ENCODE measurements at places on chromosomes 3 and 15. TPM values are rescaled to one million over a fixed set of nuclear protein-coding genes. Genes with fewer than 3 reads are reported as not detected.

DNA sequence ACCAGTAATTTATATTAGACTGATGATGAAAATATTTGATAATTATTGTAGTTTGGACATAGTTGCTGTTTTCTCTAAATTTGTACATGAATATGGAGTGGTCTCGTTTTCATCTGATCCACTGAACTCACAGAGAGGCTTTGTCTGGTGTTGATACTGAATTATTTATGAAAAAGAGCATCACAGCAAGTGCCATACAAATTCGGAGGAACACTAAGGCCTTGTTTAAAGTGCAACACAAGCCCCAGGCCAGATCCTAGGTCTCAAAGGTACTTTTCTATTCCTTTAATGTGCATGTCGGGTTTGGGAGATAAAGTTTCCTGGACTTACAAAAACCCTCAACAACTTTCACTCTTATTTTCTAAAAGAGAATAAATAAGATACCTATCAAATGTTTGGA, 796.8 kb upstream of the EPHA6 start:
- no peak overlapping the region for H3K27ac ChIP-seq
- no peaks in the 10 kb centered on the region for H3K36me3 ChIP-seq
- H3K27me3 ChIP-seq = no peaks in the 10 kb centered on the region

Gene ITGA11
- not detected for total RNA-seq

Gene ELL3
- 0.80 TPM for total RNA-seq

- no peaks in the 10 kb centered on the region for H3K36me3 ChIP-seq
- peaks cover 33% of the 10 kb centered on the region for H3K4me1 ChIP-seq
- no peak overlapping the region for H3K4me3 ChIP-seq
- H3K27me3 ChIP-seq = no peaks in the 10 kb centered on the region
Measured at GRCh38 chr3:160395297-160395696, 3.7 kb downstream of the IFT80 start.

GRCh38 chr3:185659942-185660921, 74.1 kb downstream of the SENP2 start:
- no peak overlapping the region for H3K27ac ChIP-seq
- DNase-seq = peak; percentile 82
- peaks cover 46% of the 10 kb centered on the region for H3K36me3 ChIP-seq

DNA sequence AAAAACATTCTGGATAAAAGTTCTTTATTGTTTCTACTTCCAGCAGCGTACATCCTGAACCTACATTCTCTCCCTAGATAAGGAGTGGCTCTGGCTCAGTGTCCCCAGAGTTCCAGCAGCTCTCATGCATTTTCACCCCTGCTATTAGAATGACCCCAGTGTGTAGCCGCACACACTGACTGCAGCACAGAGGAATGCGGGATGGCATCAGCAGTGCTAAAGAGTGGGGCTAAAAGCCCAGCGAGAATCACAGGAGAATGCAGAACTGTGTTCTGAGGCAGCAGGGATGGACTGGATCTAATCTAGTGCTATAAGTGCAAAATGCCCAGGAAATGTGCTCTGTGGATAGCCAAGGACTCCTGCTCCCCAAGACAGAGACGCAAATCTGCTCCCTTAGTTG, 66.4 kb upstream of the TJP1 start:
- no peaks in the 10 kb centered on the region for H3K36me3 ChIP-seq
- H3K27me3 ChIP-seq = peaks cover 15% of the 10 kb centered on the region
- DNase-seq = no peak
- no peak overlapping the region for H3K4me3 ChIP-seq

DNA sequence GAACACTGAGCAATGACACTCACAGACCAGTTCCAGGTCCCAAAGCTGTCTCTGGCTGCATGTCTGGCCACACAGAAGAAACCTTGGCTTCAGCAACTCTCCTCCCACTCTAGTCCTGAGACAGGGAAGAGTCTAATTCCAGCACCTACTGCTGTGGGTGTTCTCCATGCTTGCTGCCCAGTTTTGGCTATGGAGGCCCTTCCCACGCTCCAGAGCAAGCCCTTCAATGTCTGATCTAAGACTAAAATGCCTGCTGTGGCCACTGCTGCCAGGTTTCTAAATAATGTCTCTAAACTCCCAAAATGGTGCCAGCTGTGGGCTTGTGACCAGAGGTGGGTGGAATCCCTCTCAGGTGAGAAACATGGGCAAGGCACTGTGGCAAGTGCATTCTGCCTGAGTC, 531.3 kb downstream of the GRM7 start:
- no peaks in the 10 kb centered on the region for H3K36me3 ChIP-seq
- no peak overlapping the region for H3K4me3 ChIP-seq
- no peaks in the 10 kb centered on the region for H3K27me3 ChIP-seq
- no peaks in the 10 kb centered on the region for H3K4me1 ChIP-seq

Gene NT5DC2
- total RNA-seq = 168 TPM

- DNase-seq = no peak
- H3K4me1 ChIP-seq = no peaks in the 10 kb centered on the region
- H3K4me3 ChIP-seq = no peak overlapping the region
- no peaks in the 10 kb centered on the region for H3K27me3 ChIP-seq
- H3K36me3 ChIP-seq = no peaks in the 10 kb centered on the region
Measured at GRCh38 chr3:135646873-135647272, 318.7 kb upstream of the PPP2R3A start.

DNA sequence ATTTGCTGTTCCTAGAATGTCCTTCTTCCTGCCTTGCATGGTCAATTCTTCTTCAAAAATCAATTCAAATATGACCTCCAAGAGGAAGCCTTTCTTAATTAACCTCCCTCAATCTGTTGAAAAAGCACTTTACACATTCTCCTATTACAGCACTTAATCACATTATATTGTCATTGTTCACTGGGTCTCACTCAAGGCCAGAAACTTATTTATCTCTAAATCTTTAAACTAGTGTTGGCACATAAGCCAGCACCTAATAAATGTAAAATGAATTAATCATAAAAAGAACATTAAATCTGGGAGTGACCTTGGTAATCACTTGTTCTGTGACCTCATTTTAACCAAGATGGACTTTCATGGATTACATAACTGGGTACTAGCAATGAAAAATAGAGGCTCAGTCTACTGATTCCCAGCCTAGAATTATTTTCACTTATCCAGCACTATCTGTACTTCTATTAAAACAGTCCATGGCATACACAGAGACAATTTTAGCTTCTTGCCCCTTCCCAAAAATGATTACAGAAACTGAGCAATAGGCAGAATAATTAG, 22.1 kb downstream of the MSL2 start:
- peaks cover 18% of the 10 kb centered on the region for H3K4me1 ChIP-seq
- H3K27me3 ChIP-seq = no peaks in the 10 kb centered on the region
- H3K27ac ChIP-seq = no peak overlapping the region
- H3K36me3 ChIP-seq = no peaks in the 10 kb centered on the region

Gene CCR4
- 0.47 TPM for total RNA-seq

- no peaks in the 10 kb centered on the region for H3K36me3 ChIP-seq
- no peak overlapping the region for H3K27ac ChIP-seq
- H3K4me1 ChIP-seq = no peaks in the 10 kb centered on the region
- no peak overlapping the region for H3K4me3 ChIP-seq
- no peak for DNase-seq
Measured at GRCh38 chr3:168342946-168343850, 247.5 kb upstream of the GOLIM4 start.

- H3K4me3 ChIP-seq = no peak overlapping the region
- H3K4me1 ChIP-seq = no peaks in the 10 kb centered on the region
- no peak overlapping the region for H3K27ac ChIP-seq
- H3K27me3 ChIP-seq = peaks cover 3% of the 10 kb centered on the region
- H3K36me3 ChIP-seq = no peaks in the 10 kb centered on the region
- no peak for DNase-seq
Measured at GRCh38 chr3:51380601-51381332, 4.3 kb upstream of the MANF start.

DNA sequence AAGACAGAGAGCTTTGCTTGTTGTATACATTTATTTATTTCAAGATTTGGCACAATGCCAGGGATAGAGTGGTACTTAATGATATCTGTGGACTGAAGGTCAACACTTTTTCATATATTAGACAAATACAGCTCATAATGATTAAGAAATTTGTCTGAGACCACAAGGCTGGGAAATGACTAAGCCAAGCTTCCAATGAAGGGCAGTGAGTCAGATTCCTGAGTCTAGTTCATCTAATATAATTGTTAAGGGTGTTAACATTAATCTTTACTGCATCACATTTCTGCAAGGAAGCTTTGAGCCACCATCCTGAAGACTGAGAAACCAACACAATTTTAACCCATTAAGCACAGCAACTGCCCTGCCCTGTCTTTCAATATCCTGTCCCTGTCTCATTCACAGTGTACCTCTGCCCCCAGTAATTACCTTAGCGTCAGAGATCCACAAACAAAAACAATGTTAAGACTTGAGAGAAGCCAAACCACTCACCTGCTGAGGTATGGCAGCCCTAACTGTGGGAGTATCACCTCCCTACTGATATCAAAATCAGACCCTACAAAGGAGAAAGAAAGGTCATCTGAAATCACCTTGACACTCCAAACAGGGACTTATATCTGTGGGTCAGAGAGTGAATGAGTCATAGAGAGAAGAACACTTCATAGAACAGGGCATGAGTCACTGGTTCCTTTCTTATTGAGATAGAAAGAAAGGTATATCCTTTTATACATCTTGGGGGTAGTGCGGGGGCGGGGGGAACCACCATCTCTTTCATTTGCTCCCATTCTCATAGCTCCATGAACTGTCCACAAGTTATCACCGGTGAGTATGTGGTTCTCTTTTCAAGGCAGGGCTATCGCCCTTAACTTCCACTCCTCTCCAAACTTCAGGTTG, 74.7 kb downstream of the MAGI1 start:
- H3K4me1 ChIP-seq = no peaks in the 10 kb centered on the region
- no peak overlapping the region for H3K4me3 ChIP-seq
- H3K27ac ChIP-seq = no peak overlapping the region
- no peaks in the 10 kb centered on the region for H3K36me3 ChIP-seq
- DNase-seq = no peak

DNA sequence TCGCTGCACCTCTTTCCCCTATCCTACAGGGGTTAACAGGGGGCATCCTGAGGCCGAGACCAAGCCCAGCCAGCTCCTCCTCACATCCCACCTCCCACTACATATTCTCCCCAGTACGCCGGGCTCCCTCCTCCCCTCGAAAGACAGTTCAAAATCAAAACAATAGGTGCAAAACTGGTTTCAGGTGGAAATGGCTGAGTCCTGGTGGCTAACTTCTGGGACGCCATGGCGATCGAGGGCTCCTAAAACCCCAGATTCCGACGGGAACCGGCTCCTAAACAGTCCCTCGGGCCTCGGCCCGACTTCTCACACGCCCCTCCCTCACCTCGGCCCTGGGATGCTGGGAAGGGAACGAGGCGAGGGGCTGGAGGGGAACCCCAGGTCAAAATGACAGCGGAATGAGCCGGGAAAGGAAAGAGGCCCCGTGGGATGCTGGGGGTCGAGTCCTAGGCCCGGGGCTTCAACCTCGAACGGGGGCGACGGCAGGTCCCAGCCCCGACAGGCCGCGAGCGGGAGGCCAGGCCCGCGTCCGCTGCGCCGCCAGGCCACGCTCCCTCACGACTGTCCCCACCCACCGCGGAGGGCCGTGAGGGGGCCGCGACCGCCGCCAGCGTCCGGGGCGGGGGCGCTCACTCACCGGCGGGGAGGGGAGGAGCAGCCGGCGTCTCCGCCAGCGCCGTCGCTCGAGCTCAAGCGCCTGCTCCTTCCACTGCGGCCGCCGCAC, 492 bp downstream of the TMCC1 start:
- peaks cover 4% of the 10 kb centered on the region for H3K4me1 ChIP-seq
- peak; percentile 80 for DNase-seq
- H3K27me3 ChIP-seq = no peaks in the 10 kb centered on the region
- peak overlapping the region; percentile 56 for H3K4me3 ChIP-seq

Gene SLC51A
- not detected for total RNA-seq

Gene GHSR
- not detected for total RNA-seq

GRCh38 chr3:51670823-51671733, at the start of gene TEX264:
TEX264 (plus strand) TSS chr3:51671252; CDS start chr3:51674305, 3,053 bp downstream.
- DNase-seq = peak; percentile 98
- no peaks in the 10 kb centered on the region for H3K27me3 ChIP-seq
- H3K4me1 ChIP-seq = peaks cover 21% of the 10 kb centered on the region
- peak within 1 kb of the TSS; percentile 83 for H3K4me3 ChIP-seq
- H3K27ac ChIP-seq = peak within 1 kb of the TSS; percentile 88

DNA sequence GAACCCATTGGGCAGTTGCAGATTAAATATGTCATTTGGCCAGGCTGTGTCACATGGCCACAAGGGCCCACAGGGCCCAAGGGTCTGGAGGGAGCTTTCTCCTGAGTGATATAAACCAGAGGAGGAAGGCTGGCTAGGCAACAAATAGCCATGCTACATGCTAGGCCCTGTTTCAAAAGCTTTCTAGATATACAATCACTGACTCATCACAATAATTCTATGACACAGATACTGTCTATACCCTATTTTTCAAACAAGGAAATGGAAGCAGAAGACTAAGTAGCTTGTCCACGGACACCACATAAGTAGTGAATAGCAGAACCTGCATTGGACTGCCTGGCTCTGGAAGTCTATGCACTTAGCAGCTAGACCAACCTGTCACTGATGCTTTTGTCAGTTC, 625.4 kb downstream of the NTRK3 start:
- H3K4me3 ChIP-seq = no peak overlapping the region
- no peak for DNase-seq
- H3K36me3 ChIP-seq = peaks cover 11% of the 10 kb centered on the region
- no peaks in the 10 kb centered on the region for H3K27me3 ChIP-seq
- peaks cover 18% of the 10 kb centered on the region for H3K4me1 ChIP-seq

DNA sequence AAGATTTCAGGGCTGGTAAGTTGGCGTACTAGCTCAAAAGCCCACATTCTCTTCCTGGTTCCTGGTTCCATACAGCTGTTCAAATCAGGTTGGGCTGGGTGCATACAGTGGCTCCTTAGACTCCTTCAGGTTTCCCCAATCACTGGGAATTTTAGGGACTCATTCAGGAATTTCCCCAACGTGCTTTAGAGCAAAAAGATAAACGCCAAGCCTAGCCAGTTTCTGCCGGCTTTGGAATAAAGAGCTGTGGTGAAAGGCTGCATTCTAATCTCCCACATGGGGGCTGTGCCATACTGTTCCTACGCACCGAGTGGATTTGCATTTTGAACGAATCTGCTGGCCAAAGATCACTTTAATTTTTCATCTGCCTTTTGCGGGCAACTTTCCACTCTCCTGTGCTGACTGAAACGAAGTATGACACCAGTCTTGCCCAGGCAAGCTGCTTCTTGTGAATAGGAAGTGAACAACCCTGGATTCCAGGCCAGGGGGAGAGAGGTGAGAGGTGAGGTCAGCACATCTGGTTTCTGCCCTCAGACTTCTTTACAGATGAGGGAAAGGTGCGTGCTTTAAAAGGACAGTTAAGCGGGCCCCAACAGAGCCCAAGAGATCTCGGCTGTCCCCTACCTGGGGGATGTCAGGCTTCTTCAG, 184.2 kb upstream of the PDZRN3 start:
- no peaks in the 10 kb centered on the region for H3K27me3 ChIP-seq
- no peaks in the 10 kb centered on the region for H3K36me3 ChIP-seq
- no peak for DNase-seq

Data from K562 (cell line).